ENCODE measurements at places on chromosomes 6 and 20.

DNA sequence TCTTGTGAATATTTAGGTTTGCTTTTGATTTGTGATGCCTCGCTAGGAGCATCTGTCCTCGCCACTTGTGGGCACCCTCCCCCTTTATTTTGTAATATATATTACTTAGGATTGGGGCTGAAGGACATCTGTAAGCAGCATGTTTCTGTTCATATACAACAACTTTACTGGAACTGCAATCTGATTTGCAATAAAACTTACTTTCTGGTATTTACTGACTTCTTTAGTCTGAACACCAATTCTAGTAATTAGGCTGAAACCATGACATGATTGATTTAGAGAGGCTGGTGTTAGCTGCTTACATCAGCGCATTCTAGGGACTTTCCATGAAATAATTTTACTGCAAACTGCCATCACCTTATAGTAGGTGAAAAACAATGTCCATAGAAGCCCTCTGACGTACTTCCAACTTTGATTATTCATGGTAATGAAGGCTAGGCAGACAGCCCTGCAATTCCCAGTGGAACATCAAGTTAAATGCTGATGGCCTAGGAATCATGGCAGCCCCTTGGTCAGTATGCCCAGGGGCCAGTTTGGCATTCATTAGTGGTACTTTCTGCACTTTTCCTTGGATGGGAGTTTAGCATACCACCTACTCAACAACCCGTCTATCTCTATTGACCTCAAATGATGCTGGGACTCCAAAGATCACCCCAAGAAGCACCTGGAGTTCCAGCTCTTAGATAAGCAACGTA, 132.9 kb upstream of the MCHR2 start:
- DNase-seq: no peak

DNA sequence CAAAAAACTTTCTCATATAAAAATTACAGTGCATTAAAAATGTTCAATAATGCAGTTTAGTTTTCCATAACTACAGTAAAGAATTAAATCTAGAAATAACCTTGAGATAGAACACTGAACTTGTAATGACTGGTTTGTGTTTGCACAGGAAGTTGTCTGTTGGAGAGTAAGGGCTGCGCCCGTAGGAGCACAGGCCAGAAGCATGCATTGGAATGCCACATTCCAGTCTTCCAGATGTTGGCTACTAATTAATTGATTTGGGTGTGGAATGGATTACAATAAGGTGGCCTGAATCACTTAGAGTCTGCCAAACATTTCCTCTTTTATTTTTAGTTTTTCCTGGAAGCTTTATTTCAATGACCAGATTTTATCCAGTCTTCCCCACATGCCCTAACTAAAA, 582.6 kb upstream of the MMS22L start:
- no peak for DNase-seq

- no peak for DNase-seq
Measured at GRCh38 chr6:71290611-71291010, 2.0 kb downstream of the OGFRL1 start.

DNA sequence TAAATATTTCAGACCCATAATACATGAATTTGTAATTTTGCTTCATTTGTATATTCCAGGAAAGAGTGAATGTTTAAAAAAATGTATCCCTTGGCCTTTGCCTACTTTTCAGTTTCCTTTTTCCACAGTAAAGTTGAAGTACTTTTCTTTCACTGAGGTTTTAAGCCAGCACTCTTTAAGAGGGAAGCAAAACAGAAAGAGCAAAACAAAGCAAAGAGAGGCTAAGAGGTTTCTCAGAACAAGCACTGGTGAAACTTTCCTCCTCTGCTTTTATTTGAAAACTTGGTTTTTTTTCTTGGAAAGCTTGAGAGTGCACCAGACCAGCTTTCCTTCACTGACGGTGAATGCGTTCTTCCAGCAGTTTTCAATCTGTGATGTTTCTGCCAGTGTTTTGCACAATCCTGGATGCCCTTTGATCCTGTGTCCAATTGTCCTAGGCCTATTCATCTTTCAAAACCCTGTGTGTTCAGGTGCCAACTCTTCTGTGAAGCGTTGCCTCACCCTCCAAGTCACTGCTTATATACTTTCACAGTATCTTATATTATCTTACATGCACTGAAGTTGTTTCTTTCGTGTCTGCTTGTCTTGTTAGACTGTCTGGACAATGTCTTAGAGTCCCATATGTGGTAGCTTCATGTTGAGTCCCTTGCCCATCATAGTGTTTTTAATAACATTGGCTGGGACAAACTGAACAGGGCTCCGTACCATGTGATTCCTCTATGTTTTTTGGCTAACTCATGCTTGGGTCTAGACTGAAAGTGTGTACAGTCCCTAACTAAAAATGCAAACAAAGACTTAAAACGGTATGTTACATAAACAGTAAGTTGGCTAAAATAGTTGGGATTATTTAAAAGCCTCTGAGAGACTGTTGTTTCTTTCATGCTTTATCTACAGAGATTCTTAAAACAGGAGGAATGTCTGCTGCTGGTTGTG, 1.9 kb downstream of the RNF217 start:
- no peak for DNase-seq

- DNase-seq: peak; percentile 11
Measured at GRCh38 chr20:63082308-63082938, 75.7 kb upstream of the BHLHE23 start.

DNA sequence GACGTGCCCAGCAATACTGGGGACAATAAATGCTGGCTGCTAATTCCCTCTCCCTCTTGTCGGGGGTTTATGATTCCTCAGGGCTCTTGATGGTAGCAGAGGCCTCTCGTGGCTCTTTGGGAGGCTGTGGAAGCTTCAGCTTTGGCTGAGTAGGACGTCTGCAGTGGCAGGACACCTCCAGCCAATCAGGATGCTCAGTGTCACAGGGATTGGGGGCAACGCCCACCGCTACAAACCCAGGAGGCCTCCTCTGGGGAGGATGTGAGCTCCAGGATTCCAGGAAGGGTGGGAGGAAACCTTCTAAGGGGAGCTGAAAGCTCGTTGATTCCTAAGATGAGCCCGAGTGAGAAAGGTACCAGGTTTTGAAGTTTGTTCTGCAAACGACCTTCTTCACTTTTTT, 19.4 kb downstream of the RSPO4 start:
- no peak for DNase-seq

DNA sequence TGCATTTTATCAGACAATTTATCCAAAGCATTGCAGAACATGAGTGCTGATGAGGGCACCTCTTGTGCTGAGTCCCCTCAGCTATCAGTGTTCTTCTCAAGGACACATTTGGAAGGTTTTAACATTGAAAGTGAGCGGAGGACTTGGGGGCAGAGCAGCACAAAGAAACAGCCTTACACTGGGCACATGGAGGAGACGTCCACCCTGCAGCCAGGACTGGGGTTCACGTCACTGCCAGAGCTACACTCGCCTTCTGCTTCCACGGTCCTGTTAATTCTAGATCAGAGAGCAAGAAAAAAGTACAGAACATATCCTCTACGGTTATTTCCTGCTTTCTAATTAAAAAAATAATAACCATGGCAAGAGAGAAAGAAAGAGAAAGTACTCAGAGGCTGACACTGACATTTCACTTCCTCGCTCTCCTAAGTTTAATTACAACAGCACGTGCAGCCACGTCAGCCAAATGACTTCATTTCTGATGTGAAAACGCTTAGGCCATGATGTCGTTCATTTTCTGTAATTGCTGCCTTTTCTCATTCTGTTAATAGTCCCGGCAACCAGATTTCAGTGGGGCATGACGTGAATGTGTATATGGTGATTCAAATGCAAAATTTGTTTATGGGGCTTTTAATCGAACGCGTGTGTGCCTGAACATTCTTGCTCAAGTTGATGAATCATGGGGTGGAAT, 5.1 kb downstream of the PRND start:
- no peak for DNase-seq

GRCh38 chr6:152225241-152225934, 411.8 kb downstream of the SYNE1 start:
- no peak for DNase-seq

- no peak for DNase-seq
Measured at GRCh38 chr6:42971746-42972327, 7.1 kb downstream of the PEX6 start.

DNA sequence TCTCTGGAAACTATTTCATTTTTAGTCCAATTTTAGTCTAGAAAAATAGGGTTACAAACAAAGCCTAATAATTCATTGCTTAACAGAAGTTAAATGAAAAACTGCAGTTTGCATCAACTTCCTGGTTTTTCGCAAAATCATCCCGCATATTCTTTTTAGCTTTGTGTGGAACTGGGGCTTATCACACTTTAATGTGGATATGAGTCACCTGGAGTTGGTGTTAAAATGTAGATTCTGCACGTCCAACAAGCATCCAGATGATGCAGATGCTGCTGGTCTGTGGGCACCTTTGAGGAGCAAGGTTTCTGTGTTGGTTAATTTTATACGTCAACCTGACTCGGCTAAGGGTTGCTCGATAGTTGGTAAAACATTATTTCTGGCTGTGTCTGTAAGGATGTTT, 126.1 kb downstream of the PLCB4 start:
- no peak for DNase-seq

DNA sequence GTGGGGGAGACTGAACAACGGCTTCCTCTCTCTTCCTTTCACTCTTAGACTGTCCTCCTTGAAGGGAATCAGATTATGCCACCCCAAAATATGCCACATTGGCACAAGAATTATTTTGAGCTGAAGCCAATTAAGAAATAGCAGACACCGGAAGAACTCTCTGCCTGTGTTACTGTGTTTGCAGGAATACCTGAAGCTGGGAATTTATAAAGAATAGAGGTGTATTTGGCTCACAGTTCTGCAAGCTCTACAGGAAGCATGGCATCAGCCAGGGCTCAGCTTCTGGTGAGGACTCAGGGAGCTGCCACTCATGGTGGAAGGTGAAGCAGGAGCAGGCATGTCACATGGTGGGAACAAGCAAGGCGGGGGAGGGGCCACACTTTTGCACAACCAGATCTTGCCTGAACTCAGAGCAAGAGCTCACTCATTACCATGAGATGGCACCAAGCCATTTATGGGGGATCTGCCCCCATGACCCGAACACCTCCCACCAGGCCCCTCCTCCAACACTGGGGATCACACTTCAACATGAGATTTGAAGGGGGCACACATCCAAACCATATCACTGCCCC, 46.0 kb downstream of the PCNA start:
- DNase-seq: peak; percentile 24

GRCh38 chr20:47998736-47999135, 213.5 kb upstream of the SULF2 start:
- DNase-seq: no peak

- DNase-seq: no peak
Measured at GRCh38 chr20:48735112-48735511, 92.7 kb downstream of the PREX1 start.

DNA sequence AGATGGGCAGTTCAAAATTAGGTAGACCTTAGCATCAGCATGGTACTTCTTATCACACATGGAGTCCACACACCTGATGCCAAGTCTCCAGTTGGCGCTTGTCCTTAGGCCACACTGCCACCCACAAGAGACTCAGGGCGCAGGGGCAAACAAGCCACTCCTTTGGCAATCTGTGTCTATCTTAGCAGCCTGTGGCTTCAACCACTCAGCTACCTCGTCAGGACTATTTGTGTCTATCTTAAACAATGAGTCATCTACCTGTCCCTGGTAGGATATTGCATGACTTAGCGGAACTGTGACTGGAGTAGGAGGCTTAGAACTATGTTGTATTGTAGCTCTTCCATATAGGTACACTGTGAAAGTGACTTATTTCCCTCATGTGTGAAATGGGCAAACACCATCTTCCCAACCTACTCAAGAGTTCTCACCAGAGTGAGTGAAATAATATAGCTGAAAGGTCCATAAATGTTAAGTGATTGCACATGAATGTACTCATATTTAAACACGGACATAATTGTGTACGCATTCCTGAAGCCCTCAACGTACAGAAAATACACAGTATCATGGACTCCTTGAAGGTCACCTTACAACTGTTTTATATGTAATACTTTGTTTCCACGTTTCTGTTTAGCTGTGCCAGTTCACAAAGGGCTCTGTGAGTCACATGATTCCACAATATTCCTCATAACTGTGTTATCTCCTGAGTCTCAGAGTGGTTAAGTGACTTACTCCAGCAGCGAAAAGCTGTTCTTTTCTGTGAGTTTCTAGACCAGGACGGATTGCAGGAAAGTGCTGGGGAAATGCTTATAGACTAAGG, 1.6 kb downstream of the TRIM27 start:
- no peak for DNase-seq

DNA sequence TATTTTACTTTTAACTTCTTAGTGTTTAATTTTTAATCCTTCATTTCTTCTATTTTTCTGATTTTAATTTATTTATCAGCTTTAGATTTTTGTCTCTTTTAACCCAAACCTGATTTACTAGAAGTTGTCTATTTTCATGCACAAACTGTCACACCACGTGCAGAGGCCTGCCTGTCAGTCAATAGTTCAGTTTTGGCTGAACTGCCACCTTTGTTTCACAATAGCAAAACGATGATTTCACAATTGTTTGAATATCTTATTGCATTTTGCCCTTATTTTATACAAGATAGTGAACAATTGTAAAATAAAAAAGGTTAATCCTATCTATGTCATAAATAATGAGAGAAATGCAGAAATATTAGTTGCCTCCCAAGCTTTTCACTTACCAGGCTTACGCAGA, 24.0 kb upstream of the PPP1R3G start:
- no peak for DNase-seq

GRCh38 chr6:159074876-159075275, 30.1 kb upstream of the TAGAP start:
- no peak for DNase-seq

DNA sequence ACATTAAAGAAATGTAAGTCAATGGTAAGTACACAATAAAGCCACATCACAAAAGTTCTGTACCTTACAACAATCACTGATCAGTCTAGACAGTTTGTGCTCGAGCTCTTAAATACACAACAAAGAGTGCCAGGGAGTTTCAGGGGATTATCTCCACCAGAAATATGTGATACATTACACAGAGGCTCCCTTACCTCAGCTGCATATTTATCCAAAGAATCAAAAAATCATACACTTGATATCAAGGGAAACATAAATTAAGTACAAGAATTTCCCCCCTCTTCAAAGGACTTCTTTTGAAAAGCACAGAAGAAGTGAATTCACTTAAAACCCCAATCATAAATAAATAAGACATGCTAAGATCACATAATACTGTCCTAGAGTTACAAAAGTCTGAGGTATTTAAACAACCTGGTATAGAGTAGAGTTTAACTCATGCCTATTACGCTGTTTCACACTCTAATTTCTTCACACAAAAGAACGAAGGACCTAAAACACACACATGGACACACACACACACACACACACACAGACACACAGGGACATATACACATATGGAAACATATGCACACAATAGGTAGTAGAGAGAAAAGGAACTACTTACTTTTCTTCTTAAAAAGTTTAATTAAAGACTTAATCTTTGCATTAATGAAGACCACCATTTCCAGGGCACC, 528 bp downstream of the NHSL1 start:
- no peak for DNase-seq

- no peak for DNase-seq
Measured at GRCh38 chr6:103018426-103018825, 1624.9 kb downstream of the GRIK2 start.
